ENCODE measurements at places on chromosomes 3 and 15.

- no peak for DNase-seq
Observed at GRCh38 chr15:91110407-91110806, 10.3 kb downstream of the SV2B start.

DNA sequence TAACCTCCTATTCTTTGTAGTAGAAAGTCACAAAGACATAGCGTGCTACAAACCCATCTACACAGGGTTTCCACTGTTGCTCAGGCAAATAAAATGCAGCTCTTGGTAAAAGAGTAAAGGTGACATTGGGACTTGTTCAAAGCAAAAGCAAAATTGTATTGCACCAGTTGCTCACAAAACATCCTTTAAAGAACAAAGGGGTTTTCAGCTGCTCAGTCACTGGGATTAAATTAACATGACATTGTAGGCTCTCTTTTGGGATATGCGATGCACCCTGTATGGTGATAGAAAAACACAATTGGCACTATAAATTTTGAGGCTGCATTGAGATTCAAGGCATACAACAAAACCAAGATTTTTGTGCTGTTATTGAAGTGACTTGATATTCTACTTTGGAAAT is 447.3 kb upstream of the CNTN3 start:
- no peak for DNase-seq

DNA sequence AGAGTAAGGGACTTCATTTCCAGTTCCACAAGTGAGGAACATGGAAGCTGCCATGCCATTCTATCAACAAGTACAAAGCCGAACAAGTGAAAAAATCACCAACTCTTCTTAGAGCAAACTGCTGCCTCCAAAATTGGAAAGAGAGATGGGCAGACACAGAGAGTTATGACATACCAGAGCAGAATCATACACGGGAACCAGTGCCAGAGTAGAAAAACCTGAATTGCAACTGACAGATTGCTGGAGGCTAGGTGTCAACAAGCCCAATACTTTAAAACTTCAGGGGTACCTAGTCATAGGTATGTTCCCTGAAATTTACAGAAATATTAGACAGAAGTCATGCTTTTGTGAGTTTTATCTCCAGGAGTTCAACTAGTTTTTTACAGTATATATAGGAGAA is 62.0 kb downstream of the TTBK2 start:
- DNase-seq = no peak

GRCh38 chr3:71912839-71913495 is 128.0 kb upstream of the PROK2 start:
- no peak for DNase-seq

DNA sequence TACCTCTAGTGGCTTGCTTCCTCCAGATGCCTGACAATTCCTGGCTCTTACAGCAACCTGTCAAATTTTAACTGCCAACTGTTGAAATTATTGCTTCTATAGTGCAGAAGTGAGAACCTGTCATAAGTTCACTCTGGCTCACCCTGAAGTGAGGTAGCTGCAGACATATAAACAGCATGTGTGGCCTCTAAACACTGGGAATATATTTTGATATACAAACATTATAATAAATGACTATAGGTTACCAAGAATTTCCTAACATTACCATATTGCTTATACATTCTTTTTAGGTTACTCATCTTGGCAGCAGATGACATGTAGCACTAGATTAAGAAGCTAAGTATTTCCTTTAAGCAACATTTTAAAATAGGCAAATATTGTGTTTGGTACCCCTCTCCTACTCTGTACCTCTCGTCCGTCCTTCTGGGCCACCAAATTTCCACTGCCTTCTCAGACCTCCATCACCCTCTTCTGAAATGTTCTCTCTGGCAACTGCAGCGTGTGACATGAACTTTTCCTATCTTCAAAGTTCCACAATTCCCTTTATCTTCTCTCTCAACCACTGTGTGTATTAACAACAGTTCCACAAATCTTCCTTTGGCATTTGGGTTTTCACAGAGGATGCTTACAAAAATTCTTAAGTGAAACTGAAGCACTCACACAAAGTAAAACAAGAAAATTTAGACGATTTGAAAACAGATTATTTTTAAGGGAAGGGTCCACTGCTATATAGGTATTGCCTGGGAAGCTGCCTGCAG is 15.3 kb upstream of the XXYLT1 start:
- DNase-seq = no peak

GRCh38 chr15:50523851-50524251 is 22.6 kb downstream of the USP50 start:
- no peak for DNase-seq

DNA sequence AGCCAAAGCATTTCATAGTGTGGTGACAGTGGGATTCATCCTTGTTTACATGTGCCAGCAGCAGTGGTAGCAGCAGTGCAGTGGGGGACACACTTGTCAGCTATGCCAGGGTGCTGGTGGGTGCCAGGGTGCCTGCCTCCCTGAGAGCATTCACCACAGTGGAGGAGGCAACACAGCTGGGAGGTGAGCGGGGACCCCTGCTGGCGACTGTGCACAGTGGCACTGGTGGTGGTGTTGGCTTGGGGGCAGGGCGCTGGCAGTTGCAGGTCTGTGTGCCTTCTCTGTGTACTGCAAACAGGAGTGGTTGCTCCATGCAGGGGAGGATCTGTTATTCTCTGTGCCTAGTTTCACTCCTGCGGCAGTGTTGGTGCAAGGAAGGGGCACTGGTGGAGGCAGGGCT is 41.2 kb downstream of the CEP63 start:
- DNase-seq = no peak

DNA sequence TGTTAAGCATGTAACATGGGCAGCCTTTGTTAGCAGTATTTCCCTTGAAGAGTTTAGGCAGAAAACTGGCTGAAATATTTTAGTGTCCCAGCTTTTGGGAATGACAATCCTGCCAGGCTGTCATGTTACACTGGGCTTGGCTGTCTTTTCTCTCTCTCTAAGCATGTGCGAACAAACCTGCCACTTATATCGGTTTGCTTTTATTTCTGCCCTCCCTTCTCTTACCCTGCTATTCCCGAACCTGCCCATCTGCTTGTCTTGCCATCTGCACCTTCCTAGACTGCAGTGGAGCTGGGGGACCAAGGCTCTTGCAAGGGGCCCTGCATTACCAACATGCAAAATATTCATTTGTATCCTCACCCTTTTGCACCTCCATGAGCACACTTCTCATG is 339.6 kb downstream of the EPHB1 start:
- DNase-seq = no peak

Measured in cortex of kidney (tissue), 1 donor.